ENCODE measurements at places on chromosomes 4 and X.

DNA sequence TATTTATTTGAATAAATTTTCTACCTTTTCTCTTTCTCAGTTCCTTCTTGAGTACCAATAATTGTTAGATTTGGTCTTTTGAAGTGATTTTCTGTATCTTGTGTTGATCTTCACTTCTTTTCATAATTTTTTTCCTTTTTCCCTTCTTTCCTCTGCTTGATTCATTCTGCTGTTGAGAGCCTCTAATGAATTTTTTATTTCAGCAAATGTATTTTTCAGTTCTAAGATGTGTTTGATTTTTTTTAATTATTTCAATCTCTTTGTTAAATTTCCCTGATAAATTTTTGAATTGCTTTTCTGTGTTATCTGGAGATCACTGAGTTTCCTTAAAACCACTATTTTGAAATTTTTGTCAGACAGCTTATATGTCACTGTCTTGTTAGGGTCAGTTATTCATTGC, 155.4 kb upstream of the IL15 start:
- no peak for DNase-seq

- no peak for DNase-seq
These were observed 2062.0 kb downstream of the ARAP2 start for GRCh38 chr4:34182306-34182705.

GRCh38 chrX:51665981-51666380, 16.6 kb downstream of the CENPVL2 start:
- no peak for DNase-seq

- DNase-seq, result no peak
These were observed 7.7 kb upstream of the STX18 start for GRCh38 chr4:4549534-4549933.

DNA sequence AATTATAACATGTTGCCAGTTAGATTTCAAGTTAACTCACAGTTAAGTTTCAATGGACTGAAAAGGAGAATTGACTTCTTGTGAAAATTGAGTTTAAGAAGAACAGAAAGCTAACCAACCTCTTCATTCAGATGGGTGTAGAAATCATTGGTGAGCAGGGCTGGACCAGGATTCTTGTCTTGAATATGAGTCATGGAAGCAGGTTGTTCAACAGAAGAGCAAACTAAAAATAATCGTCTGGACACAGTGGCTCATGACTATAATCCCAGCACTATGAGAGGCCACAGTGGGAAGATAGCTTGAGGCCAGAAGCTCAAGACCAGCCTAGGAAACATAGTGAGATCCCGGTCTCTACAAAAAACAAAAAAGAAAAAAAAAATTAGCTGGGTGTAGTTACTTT, 98.2 kb downstream of the ARSJ start:
- no peak for DNase-seq

- DNase-seq, result no peak
These were observed 132.6 kb downstream of the SCFD2 start for GRCh38 chr4:53233114-53233795.

GRCh38 chrX:50876551-50876950, 34.0 kb upstream of the BMP15 start:
- DNase-seq, result no peak

DNA sequence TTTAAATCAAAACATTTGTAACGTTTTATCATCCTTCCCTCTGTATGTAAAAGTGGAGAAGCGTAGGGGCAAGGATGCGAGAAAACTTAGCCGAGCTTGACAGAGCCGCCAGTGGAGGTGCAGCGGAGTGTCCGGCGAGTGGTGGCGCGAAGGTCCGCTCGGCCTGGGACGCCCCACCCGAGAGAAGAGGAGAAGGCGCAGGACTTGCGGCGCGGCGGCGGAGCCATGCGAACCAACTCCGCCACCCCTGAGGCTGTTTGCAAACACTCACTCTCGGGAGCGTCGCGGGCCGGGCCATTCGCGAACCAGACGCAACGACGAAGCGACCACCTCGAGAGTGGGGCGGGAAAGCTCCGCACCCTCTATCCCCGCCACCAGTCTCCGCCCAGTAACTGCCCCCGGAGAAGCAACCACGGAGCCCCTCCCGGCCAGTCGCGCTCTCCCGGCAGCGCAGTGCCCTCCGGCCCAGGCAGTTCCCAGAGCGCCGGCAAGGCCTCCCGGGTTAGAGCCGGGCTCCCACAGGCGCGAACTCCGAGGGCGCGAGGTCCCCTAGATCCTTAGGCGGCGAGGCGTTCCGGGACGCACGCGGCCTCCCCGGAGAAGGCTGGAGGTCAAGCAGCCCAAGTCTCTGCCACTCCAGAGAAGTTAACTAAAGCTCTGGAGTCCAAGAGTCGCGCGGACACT, 2.3 kb upstream of the MAB21L2 start:
- peak; percentile 70 for DNase-seq

GRCh38 chr4:74083546-74083945, 15.4 kb downstream of the CXCL2 start:
- DNase-seq, result no peak

DNA sequence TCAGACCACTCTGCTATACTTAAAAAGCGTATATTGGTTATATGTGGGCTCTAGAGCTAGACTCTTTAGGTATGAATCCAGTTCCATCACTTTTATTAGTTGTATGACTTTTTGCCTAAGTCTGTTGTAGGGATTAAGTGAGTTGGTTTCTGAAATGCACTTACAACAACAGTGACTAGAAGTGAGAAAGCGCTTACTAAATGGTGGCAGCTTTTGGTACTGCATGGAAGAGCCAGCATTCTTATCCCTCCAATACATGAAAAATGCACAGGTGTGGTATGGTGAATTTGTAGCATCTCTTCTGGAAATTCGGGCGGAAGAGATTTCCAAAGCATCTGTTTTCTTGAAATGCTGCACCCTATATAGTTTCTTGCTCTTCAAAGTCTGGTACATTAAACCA, 117.1 kb downstream of the SPANXA1 start:
- no peak for DNase-seq

GRCh38 chr4:41144812-41145211, 69.5 kb downstream of the APBB2 start:
- no peak for DNase-seq

GRCh38 chrX:40109288-40110008, 11.7 kb upstream of the BCOR start:
- DNase-seq, result peak; percentile 75

GRCh38 chrX:84907324-84907968, 96.2 kb upstream of the APOOL start:
- peak; percentile 20 for DNase-seq

GRCh38 chr4:143294710-143295275, 41.9 kb upstream of the GAB1 start:
- DNase-seq, result no peak

DNA sequence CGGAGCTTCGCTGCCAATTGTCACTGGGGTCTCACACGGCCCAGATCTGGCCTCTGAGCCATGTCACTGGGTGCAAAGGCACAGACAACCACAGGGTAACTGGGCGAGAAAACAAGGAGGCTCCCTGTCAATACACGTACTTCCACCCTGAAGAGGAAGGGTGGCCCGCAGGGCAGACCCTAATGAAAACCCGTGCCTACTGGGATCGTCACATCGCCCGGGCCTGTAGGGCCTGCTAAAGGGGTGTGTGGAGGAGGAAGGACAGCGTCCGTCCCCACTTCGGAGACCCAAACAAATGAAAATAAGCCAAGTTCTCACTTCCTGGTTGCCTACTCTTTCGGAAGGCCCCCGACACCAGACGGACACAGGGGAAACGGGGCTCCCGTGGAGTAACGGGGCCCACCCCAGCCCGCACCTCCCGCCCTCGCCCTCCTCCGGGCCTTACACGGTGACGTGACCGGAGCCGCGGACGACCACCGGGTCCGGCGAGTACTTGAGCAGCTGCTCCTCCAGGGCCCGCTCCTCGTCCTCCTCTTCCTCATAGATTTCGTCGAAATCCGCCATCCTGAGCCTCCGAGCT, 578 bp downstream of the CHIC2 start:
- peak; percentile 73 for DNase-seq

DNA sequence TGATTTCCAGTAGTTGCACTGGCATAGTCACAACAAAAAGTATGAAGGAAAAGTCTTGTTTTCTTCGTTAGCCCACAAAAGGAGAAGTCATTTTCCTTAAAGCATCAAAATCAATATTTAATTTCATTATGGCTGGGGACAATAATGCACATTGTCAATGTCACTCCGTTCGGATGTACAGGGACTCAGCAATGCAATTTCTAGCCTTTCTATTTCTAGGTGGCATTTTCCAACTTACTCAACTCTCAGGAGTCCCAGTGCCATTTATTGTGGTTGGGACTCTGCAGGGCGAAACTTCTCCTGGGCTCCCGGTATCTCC, 99.6 kb downstream of the CEP135 start:
- DNase-seq, result no peak

DNA sequence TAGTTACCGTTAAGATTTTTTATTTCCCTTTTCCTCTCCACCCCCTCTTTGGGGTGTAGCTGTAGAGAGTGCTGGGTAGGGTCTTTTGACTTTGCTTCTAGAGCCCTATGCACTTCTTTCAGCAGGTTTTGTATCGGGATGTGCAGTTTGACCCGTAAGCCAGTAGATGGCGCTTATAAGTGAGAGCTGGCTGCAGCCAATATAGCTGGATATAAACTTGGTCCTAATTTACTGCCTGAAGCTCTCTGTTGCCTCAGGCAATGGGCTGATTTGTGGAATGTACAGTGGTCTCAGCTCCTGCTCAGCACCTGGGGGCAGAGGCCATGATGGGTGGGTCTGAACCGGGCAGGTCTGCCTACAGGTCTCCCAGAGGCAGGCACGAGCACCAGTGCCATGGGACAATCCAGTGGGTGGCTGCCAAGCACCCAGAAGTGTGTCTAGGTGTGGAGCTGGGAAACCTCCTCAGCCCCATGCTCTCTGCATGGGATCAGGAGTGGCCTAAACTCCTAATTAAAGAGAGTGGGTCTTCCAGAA, 146.5 kb downstream of the SPANXN1 start:
- no peak for DNase-seq

- no peak for DNase-seq
These were observed 95.9 kb upstream of the STX18 start for GRCh38 chr4:4637710-4638109.

Measured in stomach (tissue), 19 donors.